Smooth muscle cell of trachea (primary cell): ENCODE measurements at places on chromosomes 4 and X. TPM values are rescaled to one million over a fixed set of nuclear protein-coding genes. Genes with fewer than 3 reads are reported as not detected.

Gene NAT8L
- under 0.01 and 0.17 TPM in 2 replicates for total RNA-seq

Gene MAGEA11
- total RNA-seq, result under 0.01 TPM in 1 of 2 replicates, not detected in the other

Gene RNF150
- total RNA-seq, result 0.58 and 0.99 TPM in 2 replicates

Gene AVPR2
- total RNA-seq, result not detected in 2 replicates

Gene ADH1C
- 2.3 and 5.5 TPM in 2 replicates for total RNA-seq
